GOT3 (cell line): ENCODE measurements at places on chromosomes 3 and 15.

DNA sequence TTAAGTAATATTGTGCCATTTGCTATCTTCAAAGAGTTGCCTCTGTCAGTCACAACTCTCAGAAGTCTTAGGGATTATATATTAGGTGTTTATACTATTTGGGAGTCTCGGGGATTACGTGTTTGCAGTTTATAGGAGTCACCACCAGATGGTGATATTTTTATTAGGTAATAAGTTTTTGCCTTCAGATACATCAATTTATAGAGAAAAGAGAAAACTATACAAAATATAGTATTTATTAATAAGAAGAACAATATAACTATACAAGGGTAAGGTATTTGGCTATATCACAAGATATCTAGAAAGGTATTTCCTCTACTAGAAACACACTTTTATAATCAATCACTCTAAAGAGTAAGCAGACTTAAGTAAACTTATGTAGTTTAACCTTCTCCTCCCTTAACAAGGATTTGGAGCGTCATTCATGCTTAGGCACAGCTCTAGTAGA lies 10.7 kb upstream of the DHX36 start:
- no peak for DNase-seq

GRCh38 chr3:127104586-127104985 lies 88.3 kb upstream of the PRR23E start:
- no peak for DNase-seq

DNA sequence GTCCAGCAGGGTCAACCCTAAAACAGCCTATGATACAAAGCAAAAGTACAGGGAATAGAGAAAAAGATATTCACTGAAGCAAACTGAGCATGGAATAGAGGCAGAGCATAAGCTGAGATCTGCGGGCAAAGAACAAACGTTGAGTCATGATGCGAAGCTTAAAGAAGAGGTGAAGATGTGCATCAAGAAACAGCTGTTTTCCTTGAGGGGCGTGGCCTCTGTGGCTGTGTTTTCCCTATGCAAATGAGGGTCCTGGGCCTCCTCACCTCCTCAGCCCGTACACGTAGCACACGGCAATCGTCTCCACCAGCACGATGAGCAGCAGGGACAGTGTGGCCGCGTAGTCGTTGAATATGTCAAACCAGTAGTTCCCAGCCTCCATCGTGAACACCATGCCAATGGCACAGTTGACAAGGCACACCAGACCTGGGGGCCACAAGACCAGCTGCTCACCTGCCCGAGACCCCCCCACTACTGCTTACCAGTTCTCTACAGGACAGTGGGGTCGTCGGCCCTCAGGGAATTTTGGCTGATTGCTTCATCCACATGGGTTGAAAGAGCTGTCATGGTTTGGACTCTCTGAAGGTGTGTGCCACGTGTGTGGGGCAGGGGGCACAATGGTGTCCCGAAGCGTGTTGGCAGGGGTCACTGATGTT lies 33.6 kb downstream of the SLC6A20 start:
- no peak for DNase-seq

DNA sequence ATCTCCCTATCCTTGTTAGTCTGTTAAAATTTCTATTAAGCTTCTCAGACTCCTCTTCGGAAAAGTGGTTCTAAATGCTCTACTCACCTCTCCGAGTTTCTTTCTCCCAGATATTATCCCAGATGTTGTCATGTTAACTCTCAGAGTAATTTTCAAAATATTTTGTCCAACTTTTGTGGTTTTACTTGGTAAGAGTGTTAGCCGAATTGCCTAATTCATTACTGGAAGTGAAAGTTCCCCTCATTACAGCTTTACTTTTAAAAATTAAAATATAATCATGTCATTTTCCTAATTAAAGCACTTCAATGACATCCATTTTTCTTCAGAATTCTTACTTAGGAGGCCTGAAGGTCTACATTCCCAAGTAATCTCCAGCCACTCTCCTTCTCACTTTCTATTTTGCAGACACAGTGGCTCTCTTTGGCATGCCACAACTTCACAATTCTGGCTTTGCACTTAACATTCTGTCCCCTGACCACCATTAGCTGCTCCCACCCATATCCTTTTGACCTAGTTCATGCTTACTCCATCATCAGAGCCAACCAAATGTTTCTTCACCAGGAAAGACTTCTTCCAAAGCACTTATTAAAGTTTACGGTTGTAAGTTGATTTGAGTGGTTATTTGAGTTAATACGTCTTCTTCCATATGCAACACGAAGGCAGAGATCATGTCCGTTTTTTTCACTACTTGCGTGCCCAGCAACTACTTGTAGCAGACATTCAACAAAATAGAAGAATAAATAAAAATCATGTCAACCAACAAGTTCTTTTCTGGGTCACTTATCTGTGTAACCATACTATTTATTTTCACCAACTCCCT lies 10.2 kb upstream of the TIPARP start:
- DNase-seq: no peak

GRCh38 chr3:117512975-117513374 lies 803.4 kb downstream of the TUSC7 start:
- DNase-seq: no peak

- no peak for DNase-seq
These were observed 60.5 kb upstream of the GLCE start for GRCh38 chr15:69099941-69100340.

GRCh38 chr3:197734667-197735318 lies 1.9 kb downstream of the RUBCN start:
- no peak for DNase-seq

DNA sequence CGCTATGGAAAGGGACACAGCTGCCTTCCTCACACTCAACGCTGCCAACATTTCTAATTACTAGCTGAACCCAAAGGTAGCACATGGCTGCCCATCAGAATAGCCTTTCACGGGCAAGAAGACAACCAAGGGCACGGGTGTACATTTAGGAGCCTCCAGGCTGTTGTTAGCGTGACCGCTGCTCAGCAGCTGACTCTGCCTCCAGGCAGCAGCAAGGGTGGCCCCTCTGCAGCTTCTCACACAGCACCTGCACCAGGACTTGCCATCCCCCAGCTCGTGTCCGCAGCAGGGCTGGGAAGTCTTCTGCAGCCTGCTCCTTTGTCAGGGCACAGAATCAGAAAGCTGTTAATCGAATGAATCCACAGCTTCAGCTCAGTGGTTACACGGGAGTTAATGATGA lies 146.8 kb downstream of the ADAMTS17 start:
- DNase-seq: no peak

DNA sequence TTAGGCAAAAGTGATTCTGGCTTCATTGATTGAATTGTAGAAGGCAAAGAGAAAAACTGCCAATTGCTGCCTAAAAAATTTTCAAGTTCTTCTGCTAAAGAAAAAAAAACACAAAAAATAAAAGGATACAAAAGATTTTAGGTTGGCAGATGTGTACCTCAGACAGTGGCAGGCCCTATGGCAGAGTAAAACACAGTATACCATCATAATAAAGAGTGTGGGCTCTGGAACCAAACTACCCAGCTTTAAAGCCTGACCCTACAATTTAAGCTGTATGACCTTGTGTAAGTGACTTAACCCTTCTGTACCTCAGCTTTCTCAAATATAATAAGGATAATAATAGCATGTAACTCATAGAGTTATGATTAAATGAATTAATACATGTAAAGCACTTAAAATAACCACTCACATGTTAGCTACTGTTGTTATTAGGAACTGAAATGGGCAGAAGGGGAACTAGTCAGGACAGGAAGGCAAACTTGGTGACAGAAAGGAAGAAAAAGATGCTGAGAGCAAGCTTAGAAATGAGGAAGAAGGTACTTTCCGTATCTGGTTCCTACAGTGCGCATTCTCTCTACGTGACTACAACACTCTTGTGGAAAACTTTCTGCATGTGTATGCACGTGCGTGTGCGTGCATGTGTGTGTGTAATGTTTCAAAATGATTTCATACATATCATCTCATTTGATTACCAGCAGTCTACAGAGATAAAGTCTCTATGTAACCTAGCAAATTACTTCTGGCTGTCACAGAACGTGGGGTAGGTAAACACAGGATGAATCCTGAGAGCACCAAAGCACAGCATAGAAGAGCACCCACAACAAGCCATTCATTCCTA lies 13.6 kb upstream of the GATM start:
- DNase-seq: no peak

- DNase-seq: peak; percentile 5
These were observed 37.0 kb downstream of the CDC25A start for GRCh38 chr3:48151058-48151806.

DNA sequence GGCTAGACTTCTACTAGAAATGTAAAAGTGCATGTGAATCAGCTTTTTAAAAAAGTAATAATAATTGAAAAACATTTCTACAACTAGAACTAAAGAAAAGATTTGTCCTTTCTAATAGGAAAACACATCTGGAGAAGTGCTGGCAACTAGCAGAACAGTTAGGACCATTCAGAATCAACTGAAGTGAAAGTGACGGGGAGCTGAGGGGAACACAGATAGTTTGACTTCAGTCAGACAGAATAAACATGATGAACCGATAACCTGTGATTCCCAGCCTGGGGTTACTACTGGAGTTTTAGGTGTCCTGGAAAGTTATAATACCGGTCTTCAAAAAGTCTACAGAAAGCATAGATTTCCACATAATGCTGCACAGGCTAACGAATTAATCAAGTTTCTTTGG lies 28.1 kb downstream of the OPA1 start:
- DNase-seq: no peak
